Brain pericyte (primary cell): ENCODE measurements at places on chromosomes 12 and 14.
A peak's percentile ranks its signal among the peaks of the same experiment; 100 is the strongest.

DNA sequence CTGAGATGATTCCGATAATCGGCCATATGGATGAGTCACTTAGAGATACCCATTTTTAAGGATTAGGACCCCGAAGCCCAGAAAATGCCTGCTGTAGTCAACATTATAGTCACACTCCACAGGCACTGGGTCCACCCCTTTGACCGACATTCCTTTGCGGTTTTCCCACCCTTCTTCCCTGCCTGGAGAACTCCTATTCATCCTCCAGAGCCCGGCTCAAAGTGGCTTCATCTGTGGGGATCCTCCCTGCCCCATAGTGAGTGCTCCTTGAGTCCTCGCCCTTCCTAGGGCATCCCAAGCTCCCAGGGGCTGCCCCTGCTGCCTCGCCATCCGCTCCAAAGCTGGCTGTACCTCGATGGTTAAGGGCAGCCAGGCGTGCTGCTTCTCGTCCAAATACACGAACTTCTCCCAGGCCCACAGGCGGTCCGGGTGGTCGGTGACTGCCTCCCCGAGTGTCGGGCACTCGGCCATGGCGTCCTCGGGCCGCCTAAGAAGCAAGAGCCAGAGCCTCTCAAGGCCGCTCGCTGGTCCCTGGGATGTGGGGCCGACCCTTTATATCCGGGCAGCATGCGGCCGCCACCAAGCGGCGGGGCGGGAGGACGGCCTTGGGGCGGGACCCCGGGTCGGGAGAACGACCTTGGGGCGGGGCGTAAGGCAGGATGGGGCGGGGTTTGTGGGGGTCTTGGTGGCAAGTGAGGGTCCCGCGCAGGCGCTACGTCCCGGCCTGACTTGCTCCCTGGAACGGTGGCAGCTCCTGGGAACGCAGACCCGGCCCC, at the start of gene TCL1A:
TSS of gene TCL1A (minus strand) at position 530 of the 776 bp plus-strand sequence. CDS start at position 471, 59 bp downstream.
- DNase-seq = no peak

DNA sequence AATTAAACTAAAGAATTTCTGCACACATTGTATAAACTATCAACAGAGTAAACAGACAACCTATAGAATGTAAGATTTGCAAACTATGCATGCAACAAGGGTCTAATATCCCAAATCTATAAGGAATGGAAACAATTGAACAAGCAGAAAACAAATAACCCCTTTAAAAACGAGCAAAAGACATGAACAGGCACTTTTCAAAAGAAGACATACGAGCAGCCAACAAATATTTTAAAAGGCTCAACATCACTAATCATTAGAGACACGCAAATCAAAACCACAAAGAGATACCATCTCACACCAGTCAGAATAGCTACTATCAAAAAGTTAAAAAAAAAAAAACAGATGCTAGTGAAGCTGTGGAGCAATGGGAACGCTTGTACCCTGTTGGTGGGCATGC, 4.7 kb downstream of the TAS2R13 start:
- DNase-seq = no peak

DNA sequence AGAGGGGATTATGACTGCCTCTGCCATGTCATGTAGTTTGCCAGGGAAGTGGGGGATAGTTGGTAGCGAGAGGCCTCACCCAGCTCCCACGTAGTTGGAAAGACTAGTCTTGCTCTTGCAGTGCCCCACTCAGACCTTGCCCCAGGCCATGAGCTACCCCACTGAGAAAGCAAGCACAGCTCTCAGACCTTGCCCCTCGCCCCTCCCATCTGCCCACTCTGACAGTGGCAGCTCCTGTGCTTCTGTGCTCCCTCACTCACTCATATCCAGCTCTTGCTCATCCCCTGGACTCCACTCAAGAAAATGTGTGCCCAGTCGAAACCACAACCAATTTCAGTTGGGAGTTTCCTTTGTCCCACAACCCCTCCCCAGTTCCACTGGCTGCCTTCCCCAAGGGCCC, 55.5 kb upstream of the BDKRB2 start:
- DNase-seq = no peak

DNA sequence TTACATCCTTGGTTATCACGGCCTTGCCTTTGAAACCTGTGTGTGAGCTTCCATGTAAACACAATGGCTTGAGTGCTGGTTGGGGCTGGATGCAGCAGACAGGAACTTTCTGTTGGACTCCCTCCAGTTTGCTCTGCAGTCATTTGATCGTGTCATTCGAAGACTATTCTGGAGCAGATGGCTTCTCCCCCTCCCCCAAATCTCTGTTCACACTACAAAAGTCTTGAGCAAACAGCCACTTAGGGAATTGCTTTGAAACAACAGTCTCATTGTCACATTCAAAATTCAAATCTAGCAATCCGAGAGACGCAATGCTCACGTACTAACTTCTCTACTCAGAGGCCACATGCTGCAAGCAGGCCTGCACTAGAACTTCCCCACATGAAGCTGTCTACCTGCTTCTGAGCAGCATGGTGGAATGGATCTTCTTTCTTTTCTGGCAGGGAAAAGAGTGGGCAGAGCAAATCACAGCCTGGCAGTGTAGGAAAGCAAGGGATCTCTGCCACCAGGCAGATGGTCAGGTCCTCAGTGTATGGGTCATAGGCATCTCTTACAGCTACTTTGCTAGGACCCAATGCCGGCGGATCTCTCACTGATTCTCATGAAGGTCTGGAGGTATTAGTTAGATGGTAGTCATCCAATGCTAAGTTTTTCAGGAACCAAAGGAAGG, 214.2 kb downstream of the PPM1H start:
- DNase-seq = no peak

GRCh38 chr12:124545508-124546418, 21.6 kb downstream of the NCOR2 start:
- DNase-seq = peak; percentile 33

GRCh38 chr14:92633724-92634123, 114.7 kb downstream of the LGMN start:
- DNase-seq = no peak

- DNase-seq = no peak
These were observed 868.8 kb upstream of the TMEM132C start for GRCh38 chr12:127398016-127398710.
